ENCODE measurements at places on chromosomes 1 and 21.
A peak's percentile ranks its signal among the peaks of the same experiment; 100 is the strongest.

- DNase-seq: no peak
Measured at GRCh38 chr1:228272331-228272791, 64.5 kb downstream of the OBSCN start.

DNA sequence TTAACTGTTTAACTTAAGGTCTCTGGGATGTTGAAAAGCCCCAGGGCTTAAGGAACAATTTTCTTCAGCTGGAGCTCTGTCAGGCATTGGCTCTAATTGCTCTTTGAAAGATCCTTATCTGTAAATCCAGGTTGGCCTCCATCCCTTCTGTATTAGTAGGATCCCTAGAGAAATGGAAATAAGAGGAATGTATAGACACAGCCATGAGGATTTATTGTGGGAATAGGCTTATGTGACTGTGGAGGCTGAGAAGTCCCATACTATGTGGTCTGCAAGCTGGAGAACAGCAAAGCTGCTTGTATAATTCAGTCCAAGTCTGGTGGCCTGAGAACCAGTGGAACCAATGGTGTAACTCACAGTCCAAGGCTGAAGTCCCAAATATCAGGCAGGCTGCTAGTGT is 47.6 kb upstream of the VAV3 start:
- no peak for DNase-seq

DNA sequence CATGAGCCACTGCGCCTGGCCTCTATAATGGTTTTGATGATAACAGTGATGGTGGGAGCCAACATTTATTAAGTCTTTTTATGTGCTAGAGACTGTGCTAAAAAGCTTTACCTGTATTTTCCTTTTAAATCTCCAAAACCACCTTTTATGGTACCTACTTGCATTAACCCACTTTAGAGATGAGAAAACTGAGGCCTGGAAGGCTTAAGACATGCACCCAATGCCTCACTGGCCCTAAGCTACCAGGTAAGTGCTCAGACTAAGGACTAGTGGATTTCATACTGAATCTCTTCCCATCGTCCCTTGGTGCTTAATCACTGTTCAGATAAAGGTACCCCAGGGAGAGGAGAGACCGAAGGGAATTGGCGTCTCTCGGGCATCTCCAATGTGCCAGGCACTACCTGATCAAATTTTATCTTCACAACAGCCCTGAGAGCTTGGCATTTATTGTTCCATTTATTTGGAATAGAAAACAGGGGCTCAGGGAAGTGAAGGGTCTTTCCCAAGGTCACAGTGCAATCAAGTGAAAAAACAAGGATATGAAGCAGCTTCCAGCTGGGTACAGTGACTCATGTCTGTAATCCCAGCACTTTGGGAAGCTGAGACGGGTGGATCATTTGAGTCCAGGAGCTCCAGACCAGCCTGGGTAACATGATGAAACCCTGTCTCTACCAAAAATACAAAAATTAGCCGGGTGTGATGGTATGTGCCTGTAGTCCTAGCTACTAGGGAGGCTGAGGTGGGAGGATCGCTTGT is 84.2 kb downstream of the LACTBL1 start:
- DNase-seq: no peak

DNA sequence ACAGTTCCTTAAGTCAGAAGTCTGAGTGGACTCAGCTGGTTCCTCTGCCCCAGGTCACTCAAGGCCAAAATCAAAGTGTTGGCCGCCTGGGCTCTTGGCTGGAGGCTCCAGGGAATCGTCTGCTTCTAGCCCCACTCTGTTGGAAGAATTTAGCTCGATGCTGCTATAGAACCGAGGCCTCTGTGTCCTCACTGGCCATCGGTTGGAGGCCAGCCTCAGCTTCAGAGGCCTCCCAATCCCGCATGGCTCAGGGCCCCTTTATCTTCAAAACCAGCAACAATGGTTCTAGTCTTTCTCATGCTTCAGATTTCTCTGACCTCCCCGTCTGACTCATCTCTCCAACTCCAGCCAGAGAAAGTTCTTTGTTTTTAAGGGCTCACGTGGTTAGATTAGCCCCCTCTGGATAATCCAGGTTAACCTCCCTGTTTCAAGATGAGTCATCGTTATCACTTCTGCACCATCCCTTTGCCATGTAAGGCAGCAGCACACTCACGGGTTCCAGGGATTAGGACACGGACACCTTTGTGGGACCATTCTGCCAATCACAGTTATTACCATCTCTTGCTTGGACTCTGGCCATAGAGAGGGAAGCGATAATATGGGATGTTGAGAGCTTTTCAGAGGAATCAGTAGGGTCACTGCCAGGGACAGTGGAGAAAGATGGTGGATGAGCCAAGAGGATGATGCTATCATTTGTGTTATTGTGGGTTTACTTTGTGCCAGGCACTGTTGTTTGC is 13.6 kb downstream of the FHAD1 start:
- no peak for DNase-seq

DNA sequence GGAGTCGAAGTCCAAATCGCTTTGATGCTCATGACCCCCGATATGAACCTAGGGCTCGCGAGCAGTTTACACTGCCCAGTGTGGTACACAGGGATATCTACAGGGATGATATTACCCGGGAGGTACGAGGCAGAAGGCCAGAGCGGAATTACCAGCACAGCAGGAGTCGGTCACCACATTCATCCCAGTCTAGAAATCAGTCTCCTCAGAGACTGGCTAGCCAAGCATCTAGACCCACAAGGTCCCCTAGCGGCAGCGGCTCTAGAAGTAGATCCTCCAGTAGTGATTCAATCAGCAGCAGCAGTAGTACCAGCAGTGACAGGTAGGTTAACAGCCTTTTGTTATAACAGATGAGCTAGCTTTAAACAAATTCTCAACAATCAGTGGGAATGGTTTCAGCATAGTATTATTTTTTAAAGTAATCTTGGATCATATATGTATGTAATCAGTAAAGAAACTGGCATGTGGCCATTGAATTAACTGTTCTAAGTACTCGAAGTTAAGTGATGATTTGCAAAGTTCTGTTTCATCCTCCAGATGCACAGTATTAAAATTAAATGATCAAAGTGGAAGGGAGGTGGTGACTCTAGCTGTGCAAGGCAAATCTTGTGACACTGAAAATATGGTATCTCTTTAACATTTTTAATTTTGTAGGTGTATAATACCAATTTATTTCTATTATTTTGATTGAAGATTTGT is 29.0 kb downstream of the SPEN start:
- DNase-seq: no peak

DNA sequence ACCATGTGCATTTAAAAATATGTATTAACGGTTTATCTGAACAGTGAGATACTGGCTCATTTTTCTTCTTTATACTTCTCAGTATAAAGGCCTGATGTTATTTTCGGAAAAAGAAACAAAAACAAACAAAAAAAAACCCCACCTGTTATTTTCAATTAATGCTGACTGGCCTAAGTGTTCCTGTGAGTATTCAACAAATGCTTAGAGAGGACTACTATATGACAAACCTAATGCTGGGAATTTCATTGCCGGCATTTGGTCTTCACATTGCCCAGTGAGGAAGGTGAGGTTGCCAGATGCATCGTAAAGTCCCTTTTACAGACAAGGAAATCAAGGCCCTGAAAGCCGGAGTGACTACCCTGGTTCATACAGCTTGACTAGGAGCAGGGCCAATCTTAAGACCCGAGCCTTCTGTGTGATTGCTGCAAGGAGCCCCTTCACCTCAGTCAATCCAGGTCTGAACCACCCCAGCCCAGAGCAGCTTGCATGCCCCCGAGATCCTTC is 599 bp downstream of the MRPL24 start:
- DNase-seq: no peak

GRCh38 chr1:69485616-69486015 is 82.1 kb upstream of the LRRC7 start:
- no peak for DNase-seq

DNA sequence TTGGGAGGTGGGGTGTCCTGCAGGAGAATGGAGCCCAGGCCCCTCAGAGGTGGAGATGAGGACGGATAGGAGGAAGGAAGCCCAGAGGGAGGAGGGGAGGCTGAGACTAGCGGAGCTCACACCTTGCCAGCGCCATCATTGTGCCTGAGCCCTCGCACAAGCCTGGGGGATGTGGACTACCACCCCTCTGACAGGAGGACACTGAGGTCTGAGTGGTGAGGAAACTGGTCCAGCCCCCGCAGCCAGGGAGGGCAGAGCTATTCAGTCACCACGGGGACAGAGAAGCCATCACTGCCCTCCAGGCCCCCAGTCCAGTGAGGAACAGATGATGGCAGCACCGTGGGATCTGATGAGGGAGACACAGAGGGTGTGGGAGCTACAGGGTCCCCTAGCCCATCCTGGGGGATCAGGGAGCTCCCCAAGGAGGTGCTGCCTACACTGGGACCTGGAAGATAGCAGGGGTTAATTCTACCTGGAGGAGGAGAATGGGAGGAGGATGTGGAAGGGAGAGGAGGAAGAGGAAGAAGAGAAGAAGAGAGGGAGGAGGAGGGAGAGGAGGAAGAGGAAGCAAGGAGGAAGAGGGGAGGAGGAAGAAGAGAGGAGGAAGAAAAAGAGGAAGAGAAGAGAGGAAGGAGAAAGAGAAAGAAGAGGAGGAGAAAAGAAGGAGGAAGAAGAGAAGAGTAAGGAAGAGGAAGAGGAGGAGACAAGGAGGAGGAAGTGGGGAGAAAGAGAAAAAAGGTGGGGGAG is 31.0 kb downstream of the MATN1 start:
- no peak for DNase-seq

DNA sequence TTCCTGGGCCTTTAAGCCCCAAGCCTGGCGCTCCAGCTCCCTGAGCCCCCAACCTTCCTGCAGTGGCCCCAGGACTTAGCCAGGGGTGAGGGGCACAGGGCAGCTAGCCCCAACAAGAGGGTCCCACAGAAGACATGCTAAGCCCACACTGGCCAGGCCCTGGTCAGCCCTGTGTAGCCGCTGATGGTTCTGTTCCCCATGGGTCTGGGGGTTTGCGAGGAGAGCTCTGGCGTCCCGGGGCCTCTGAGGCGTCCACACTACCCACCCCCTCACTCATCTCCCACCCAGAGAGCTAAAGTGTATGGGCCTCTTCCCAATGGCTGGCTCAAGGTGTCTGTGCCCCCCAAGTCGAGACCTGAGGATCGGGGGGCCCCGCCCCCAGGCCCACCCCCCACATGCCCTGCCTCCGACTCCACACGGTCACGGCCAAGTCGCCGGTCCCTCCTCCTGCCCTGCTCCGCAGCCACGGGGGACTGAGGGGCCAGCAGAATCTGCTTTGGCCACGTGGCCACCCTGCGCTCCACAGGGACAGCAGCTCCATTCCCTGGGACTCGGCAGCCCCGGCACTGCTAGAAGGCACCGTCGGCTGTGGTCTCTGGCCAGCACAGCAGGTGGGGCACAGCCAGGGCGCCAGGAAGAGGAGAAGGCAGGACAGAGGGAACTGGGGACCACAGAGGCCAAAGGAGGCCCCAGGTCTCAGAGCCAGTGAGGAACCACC is 7.8 kb downstream of the TNFRSF18 start:
- no peak for DNase-seq

DNA sequence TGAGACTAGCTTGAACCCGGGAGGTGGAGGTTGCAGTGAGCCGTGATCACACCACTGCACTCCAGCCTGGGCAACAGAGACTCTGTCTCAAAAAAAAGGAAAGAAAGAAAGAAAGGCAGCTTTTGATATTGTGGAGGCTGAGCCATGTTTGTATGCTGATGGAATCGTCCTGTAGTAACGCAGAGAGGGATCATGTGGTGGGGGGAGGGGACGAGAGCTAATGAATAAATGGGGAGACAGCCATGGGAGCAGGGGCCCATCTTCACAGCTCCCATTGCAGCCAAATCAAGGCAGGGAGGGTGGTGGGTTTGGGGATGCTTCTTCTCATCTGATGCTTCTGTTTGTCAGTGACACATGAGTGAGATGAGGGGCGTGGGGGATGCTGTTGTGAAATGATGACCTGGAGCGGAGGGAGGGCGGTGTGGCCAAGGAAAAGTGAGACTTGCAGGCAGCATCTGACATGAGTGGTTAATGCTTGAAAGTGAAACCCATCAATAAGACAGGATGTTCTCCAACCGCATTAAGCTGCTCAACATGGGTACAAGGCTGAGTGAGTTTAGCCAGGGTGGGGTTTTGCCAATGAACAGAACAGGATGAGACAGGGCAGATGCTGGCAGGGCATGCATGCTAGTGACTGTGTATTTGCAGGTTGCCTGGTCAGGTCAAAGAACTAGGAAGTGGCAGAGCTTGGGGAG is 16.7 kb downstream of the SPATA21 start:
- DNase-seq: peak; percentile 75

DNA sequence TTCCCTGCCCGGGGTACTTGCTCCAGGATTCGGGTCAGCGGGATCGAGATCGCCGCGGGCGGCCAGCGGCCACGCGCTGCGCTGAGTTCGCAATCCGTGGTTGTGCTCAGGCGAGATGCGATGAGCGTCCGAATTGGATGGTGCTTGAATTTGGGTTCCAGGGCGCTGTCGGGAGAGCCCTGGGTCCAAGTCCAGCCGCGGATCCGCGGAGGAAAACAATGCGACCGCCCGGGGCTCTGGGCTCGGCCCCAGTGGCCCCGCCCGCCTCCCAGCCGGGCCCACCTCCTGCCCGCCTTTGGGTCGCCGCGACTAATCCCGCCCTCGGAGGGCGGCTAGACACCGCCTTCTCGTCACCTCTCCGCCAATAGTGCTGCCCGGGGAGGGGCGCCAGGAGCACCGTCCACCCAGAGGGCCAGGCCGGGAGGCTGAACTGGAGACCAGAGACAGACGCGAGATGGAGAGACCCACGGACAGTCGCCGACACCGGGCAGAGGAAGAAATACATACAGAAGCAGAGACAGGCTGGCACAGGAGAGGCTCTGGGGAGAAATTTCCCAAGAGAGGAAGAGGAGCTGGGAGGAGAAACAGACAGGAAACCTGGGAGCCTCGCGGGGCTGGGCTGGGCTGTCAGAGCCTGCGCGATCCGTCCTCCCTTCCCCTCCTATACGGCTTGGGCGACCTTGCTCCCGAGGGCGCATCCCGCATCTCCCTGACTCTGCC is at the start of gene SEMA6C:
Gene SEMA6C, minus strand, starts transcription at position 220 of the 720 bp plus-strand sequence. CDS start 4,010 bp downstream, outside the sequence.
- peak; percentile 79 for DNase-seq

DNA sequence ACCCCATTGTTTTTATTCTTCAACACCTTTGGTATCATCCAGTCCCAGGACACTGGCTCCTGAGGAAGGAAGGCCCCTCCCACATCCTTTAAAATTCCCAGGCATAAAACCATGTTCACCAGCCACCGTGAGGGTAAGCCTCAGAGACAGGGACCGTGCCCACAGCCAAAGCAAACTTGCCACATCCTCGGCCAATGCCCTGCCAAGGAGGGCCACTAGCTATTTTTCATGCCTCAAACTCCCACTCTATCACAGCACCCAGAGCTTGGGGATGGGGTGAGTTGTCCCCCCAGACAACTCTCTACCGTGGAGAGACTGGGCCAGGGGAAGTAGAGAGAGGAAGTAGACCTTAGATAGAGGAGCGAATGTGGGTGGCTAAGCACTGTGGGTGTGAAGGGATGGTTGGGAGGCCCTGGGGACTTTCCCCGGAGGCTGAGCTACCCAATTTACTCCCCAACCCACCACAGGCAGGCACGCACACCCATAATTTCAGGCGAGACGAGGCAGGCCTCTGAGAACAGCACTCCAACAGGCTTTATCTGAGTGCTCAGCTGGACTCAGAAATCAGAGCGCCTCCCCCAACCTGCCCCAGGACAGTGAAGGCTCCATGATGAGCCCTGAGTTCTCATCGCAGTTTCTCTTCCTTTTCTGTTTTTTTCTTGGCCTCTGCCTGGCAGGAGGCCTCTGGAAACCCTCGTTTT is 15.9 kb upstream of the BTG2 start:
- peak; percentile 96 for DNase-seq

GRCh38 chr1:94621395-94621794 is 79.8 kb upstream of the F3 start:
- DNase-seq: no peak

Data from CD4-positive, alpha-beta T cell treated with Interleukin-4 for 4 hours (primary cell).